Endothelial cell (in vitro differentiated cells): ENCODE measurements at places on chromosomes 16 and 17.

DNA sequence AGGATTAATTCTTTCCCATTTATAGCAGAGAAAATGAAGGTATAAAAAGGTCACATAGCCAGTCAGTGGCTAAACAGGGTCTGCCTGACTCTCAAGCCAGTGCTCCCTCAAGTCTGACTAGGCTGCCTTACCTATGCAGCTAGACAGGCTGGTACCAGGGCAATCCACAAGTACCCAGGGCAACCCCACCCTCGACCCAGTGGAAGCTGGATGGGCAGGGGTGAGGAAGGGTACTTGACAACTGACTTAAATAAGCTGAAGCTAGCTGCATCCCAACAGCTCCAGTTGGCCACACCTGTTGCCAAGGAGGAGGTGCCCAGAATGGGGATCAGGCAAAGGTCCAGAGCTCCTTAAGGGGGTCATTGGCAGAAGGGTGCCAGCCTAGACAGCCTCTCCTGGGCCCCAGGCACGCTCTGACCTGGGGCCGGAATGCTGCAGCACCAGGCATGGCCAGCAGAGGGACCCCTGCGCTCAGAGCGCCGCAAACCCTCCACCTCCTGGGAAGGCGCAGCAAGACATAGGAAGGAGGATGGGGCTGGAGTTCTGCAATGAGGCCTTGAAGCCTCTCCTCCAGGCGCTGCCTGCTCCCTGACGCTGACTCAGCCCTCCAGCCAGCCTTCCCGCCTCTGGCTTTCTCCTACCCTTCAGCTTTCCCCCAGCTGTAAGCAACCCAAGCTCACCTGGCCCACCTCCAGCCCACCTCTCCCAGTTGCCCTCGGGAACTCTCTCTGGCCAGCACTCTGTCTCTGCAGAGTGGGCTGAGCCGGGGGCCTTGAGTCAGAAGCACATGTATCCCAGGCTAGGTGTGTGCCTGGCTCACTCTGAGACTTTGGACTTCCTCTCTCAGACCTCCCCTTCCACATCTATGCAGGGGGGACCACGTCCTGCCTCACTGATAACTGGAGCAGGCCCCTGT, 28.8 kb downstream of the MPP2 start:
- peak; percentile 90 for DNase-seq

- no peak for DNase-seq
These were observed 7.2 kb upstream of the CCL8 start for GRCh38 chr17:34312080-34312479.

GRCh38 chr16:27179500-27180072, 23.7 kb upstream of the KDM8 start:
- DNase-seq = peak; percentile 81

GRCh38 chr16:2196162-2196980, at the start of gene CASKIN1:
Gene CASKIN1, minus strand, starts transcription at chr16:2196605. Its CDS starts 173 bp downstream, at chr16:2196432.
- peak; percentile 42 for DNase-seq

- DNase-seq = no peak
These were observed 253.3 kb downstream of the SOX9 start for GRCh38 chr17:72373910-72374741.

GRCh38 chr16:80997964-80998620, 8.6 kb downstream of the CMC2 start:
- DNase-seq = no peak

DNA sequence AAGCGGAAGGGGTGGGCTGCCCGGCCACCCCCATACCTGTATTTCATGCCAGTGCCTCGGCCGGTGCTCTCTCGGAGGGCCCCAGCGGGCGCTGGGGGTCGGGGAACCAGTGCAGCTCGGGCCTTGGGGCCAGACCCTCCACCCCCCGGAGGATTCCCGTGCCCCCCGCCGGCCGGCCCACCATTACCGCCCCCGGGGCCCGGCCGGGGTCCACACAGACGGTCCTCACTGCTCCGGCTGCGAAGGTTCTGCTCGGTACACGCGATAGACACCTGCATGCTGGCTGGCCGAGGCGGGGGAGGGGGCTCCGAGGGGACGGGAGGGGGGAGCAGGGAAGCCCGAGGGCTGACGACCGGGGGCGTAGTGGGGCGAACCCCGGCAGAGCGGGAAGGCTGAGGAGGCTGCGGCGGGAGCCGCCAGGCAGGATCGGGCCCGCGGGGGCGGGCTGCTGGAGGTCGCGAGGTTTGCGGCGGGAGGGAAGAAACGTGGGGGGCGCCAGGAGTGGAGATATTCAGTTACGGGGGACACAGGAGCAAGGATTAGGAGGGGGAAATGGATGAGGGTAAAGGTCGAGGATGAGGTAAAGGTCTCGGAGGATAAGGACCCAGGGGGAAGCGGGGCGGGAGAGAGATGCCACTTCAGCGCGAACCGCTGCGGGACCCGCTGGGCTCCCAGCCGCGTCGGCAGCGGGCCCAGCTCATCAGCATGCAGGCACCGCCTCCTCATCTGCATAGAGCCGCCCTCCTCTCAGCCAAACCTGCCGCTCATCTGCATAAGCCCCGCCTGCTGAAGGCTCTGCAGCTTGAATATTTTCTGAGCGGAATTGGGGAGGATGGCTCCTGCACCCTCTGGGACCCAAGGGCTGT, at the start of gene KCNAB3:
KCNAB3 (minus strand) TSS at position 699 of the 866 bp plus-strand sequence; CDS start at position 278, 421 bp downstream.
- peak; percentile 74 for DNase-seq

GRCh38 chr16:65700596-65700995, 578.7 kb upstream of the CDH11 start:
- DNase-seq = no peak

- no peak for DNase-seq
These were observed 80.0 kb downstream of the KLHDC4 start for GRCh38 chr16:87685766-87686165.

DNA sequence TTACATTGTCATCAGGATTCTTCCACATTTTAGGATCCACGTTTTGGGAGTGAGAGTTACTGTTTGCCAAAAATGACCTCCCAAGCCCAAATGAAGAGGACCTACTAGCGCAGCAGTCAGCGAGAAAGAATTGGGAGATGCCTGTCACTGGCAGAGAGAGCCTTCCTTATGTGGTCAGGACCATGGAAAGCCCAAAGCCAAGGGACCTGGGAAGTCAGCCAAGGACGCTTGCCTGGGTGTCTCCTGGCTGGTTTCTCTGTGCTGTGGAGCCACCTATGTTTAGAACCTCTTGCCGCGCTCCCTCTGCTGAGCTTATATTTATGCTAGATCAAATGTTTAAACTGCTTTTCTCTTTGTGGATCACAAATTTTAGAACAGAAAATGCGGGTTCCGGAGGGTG, 24.9 kb upstream of the RHBDL3 start:
- DNase-seq = no peak

- DNase-seq = no peak
These were observed 21.2 kb downstream of the CARHSP1 start for GRCh38 chr16:8847623-8848022.

- no peak for DNase-seq
These were observed 2.8 kb downstream of the RECQL5 start for GRCh38 chr17:75664099-75664549.

- peak; percentile 96 for DNase-seq
These were observed 9.0 kb upstream of the KCTD5 start for GRCh38 chr16:2673066-2673999.

DNA sequence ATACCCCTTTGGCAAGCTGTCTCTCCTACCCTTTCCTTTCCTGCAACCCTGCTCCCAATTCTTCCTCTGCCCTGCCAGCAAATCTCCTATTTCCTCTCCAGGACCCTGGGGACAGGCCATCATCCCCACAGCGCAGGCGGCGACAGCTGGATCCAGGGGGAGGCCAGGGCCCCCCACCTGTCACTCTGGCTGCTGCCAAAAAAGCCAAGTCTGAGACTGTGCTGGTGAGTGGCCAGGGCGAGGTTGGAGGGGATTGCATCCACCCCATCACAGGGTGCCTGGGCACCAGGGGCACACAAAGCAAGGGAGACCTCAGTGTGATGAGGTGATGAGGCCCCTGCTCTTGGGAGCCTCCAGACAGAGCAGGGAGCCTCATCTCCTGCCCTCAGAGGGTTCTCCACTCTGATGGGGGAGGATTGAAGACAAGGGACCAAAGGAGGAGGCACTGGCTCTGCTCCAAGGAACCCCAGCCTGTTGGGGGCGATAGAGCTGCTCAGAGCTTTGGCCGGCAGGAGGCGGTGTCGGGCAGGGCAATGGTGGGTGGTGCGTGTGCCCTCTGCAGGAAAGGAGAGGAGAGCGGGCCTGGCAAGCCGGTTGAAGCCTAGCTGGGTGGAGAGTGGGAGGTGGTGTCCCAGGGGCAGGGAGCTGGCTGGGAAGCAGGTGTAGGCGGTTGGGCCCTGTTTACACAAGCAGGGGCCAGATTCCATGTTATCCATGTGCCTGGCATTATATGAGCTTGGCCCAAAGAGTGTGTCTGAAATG, 15.6 kb upstream of the PDK2 start:
- peak; percentile 50 for DNase-seq

DNA sequence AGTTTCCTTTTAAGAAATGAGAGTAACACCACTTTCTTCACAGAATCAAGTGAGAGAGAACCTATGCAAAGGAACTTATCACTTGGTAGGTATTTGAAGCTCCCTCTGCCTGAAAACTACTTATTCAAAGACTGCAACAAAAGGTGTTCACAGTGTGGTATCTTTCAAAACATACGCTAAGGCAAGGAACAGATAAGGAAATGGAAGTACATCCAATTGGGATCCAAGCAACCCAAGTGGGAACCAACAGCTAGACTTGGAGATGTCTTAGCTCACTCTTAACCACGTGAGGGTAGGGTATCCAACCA, 431 bp upstream of the PPM1E start:
- DNase-seq = no peak

GRCh38 chr17:50155115-50155819, 4.8 kb upstream of the PPP1R9B start:
- DNase-seq = no peak
